Placental pericyte (primary cell): ENCODE measurements at places on chromosomes 5 and 9. TPM values are rescaled to one million over a fixed set of nuclear protein-coding genes. Genes with fewer than 3 reads are reported as not detected.

The FAM78A gene
- 0.44 and 0.86 TPM in 2 replicates for total RNA-seq

The LCN12 gene
- 0.88 TPM in 1 of 2 replicates, not detected in the other for total RNA-seq

The ANKRD34B gene
- not detected in 2 replicates for total RNA-seq

The SNCAIP gene
- 7.0 and 7.7 TPM in 2 replicates for total RNA-seq

The ANGPTL2 gene
- total RNA-seq: 21.2 and 71.6 TPM in 2 replicates

The HDAC3 gene
- total RNA-seq: 38.1 and 71.7 TPM in 2 replicates

The FAM200C gene
- 2.2 and 3.4 TPM in 2 replicates for total RNA-seq

The APBA1 gene
- total RNA-seq: 3.5 and 9.2 TPM in 2 replicates

The BSPRY gene
- not detected in 2 replicates for total RNA-seq

The ADGRD2 gene
- total RNA-seq: not detected in 2 replicates

The OBP2B gene
- not detected in 2 replicates for total RNA-seq

The C5orf22 gene
- 21.9 and 25.5 TPM in 2 replicates for total RNA-seq

The HTR4 gene
- total RNA-seq: not detected in 2 replicates

The PCDHGA9 gene
- 4.6 and 6.2 TPM in 2 replicates for total RNA-seq

The ABHD17B gene
- total RNA-seq: 15.8 and 29.1 TPM in 2 replicates

The FABP6 gene
- not detected in 2 replicates for total RNA-seq

The DENND4C gene
- total RNA-seq: 40.9 and 52.4 TPM in 2 replicates

The EFNA5 gene
- total RNA-seq: 0.66 and 7.3 TPM in 2 replicates

The TSLP gene
- 0.43 and 2.0 TPM in 2 replicates for total RNA-seq

The FRRS1L gene
- total RNA-seq: not detected in 2 replicates

The FOXD4L6 gene
- total RNA-seq: under 0.01 TPM in 1 of 2 replicates, not detected in the other

The FUT7 gene
- total RNA-seq: not detected in 2 replicates
